ENCODE measurements at places on chromosomes 1 and 21.

GRCh38 chr21:28867401-28867800 is 125.3 kb downstream of the LTN1 start:
- no peak for DNase-seq

DNA sequence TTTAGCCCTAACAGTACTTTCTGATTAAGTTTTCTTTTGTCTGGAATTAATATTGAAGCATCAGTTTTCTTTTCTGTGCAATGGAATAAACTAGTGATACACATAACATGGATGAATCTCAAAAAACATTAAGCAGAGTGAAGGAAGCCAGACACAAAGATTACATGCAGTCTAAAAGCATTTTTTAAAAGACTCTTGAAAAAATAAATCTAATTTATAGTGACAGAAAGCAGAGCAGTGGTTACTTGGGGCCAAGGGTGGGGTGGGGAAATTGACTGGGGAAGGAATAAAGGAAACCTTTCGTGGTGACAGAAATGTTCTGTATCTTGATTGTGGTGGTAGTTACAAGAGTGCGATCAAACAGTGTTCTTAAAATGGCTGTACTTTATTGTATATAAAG is 20.2 kb upstream of the ST6GALNAC3 start:
- no peak for DNase-seq

- DNase-seq = no peak
Measured at GRCh38 chr1:53734650-53735211, 4.2 kb downstream of the GLIS1 start.

GRCh38 chr1:13224480-13225060 is 1.4 kb downstream of the PRAMEF18 start:
- no peak for DNase-seq

DNA sequence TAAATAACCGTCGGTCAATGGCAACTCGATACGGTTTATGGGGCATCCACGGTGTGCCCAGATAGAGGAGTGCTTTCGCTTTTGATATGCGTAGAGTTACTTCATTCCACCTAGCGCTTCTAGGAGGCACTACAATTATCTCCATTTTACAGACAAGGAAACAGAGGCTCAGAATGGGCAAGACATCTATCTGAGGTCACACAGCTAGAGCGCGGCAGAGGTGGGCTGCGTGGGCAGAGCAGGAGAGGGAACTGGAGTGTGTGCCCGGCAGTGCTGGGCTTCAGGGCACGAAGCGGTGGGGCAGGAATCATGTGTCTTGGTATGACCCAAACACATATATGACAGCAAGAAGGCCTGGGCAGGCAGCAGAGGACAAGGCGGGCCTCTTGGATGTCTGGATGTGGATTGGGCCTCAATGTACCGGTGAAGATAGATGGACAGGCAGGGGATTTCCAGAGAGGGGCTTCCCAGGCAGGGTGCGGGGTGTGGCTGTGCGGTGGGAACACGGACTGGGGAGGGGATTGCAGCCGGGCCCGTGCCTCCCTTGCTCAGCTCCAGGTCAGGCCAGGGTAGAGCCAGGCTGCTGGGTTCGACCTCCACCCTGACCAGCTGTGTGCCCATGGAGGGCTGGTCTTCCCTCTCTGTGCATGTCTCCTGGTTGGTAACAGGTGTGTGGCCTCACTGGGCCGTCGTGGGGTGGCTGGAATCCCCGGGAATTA is 21.2 kb downstream of the TP73 start:
- no peak for DNase-seq

DNA sequence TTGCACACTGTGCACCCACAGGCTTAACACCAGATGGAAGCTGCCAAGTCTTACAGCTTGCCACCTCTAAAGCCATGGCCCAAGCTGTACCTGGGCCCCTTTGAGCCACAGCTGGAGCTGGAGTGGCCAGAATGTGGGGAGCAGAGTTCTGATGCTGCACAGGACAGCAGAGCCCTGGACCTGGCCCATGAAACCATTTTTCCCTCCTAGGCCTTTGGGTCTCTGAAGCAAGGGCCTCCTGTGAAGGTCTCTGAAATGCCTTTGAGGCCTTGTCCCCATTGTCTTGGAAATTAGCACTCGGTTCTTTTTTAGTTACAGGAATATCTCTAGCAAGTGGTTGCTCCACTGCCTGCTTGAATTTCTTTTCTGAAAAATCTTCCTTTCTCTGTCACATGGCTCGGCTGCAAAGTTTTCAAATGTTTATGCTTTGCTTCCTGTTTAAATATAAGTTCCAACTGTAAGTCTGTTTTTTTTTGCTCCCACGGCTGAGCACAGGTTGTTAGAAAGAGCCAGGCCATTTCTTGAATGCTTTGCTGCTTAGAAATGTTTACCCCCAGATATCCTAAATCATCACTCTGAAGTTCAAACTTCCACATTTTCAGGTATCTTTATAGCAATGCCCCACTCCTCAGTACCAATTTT is 156.8 kb upstream of the GORAB start:
- no peak for DNase-seq
